ENCODE measurements at places on chromosomes 11 and 22. TPM values are rescaled to one million over a fixed set of nuclear protein-coding genes. Genes with fewer than 3 reads are reported as not detected.

- no peak for DNase-seq
Measured at GRCh38 chr22:27630754-27631153, 170.8 kb downstream of the MN1 start.

- DNase-seq, result no peak
Measured at GRCh38 chr11:129283141-129283540, 91.0 kb upstream of the ARHGAP32 start.

GRCh38 chr22:49011379-49011768 is 816.3 kb downstream of the BRD1 start:
- DNase-seq, result no peak

- DNase-seq, result peak; percentile 54
Measured at GRCh38 chr22:29072193-29072978, 449 bp upstream of the KREMEN1 start.

MPEG1 gene
- not detected for total RNA-seq

Data from LHCN-M2 (cell line).